Sigmoid colon (tissue), 7 donors: ENCODE measurements at places on chromosomes 1 and 21. TPM values are rescaled to one million over a fixed set of nuclear protein-coding genes. Genes with fewer than 3 reads are reported as not detected.

Gene TNFRSF9
- total RNA-seq, result not detected

Gene TRAF5
- 31.8 TPM for total RNA-seq

Gene SPRR2B
- not detected for total RNA-seq

Gene USP48
- total RNA-seq, result 77.0 TPM

Gene LRRC3
- total RNA-seq, result 3.9 TPM

Gene JAK1
- total RNA-seq, result 109 TPM

Gene NFIA
- 88.7 TPM for total RNA-seq

DNA sequence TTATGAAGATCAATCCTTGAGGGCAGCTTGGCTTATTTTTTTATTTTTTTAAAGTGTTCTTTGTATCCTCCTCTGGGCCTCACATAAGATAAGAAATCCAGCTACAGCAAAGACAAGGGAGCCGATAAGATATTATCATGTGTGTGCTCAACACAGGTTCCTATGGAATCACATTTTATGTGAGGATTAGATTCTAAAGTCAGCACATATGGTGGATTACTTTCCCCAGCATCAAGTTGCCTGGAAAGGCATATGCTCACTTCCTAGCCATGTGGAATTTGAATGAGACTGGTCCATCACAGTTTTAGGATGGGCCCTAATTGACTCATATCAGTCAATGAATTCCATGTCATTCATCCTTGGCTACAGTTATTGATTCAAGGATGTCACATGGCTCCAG is 456.9 kb upstream of the LRRC7 start:
- DNase-seq, result no peak

DNA sequence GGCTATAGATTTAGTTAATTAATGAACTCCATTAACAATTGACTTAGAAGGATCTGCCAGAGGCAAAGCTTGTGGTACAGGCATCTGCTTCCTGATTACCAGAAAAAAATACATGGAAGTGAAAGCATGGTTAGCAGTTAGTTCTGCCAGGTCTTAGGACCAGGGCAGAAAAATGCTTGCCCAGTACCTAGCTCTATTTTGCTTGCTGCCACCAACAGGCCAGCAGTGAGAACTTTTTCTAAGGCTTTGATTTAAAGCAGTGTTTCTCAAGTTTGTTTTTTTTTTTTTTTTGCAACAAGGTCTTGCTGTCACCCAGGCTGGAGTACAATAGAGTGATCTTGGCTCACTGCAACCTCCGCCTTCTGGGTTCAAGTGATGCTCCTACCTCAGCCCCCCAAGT is 16.4 kb upstream of the MTF1 start:
- no peak for DNase-seq

GRCh38 chr1:165877940-165878556 is 50.6 kb downstream of the UCK2 start:
- DNase-seq, result no peak

- no peak for DNase-seq
Observed at GRCh38 chr1:212368073-212368484, 46.6 kb downstream of the PACC1 start.

DNA sequence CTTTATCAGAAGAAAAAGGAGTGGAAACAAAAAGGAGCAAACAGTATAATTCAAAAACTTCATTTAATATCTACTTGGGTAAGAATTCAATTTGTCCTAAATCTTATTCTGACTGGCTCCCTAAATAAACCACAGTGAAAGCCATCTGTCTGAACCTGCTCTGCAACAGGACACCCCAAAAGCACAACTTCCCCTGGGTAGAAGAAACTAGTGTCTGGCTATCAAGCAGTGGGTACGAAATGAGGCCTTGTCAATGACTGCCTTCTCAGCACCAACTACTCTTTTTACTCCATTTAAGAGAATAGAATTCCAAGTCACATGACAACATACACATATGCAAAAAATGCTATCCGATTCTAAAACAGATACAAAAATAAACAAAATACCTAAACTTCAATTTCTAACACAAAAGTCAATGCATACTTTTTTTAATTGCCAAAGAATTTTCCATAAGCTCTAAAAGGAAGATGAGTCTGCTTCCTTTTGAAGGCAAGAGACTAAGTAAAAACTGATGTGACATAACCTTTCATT is 206.8 kb downstream of the SLC45A1 start:
- DNase-seq, result no peak

DNA sequence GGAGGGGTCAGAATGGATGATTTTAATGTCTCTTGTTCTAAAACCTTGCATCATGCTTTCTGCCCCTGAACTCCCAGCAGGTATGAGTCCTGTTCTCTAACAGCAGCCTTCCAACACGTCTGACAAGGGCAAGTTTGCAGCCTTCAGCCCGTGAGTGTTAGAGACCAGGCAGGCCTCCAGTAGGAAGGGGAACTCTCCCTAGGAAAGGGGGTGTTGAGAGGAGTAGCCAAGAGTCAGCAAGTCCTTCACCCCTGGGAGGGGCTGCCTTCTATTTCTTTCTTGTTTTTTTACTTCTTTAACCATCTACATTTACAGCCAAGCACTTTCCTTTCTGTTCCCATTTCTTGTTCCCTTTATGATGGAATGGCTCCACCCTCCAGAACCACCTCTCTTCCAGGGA is 14.2 kb downstream of the BATF3 start:
- no peak for DNase-seq

DNA sequence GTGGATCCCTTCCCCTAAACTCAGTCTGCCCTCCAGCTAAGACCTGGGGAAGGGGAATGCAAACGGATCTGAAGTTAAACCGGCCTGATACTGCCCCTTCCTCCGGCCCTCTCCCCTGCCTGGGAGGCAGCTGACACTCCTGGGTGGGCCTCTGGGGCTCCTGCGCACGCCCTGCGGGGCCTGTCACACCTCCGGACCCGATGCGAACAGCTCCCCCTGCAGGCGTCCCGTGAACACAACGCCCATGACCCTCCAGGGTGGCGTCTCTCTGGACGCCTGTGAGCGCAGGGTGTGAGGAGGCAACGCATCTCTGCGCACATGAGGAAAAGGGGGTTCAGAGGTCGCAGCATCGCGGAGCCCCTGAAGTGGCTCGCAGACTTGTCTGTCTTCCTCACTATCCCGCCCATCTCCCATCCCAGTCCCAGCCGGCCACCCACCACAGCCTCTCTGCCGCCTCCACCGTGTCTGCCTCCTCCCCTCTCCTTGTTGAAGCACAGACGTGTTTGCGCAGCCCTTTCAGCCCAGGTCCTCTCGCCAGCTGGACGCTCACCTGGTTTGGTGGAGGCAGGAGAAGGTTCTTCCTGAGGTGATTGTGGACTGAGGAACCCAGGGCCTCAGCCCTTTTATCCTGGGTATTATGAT is 421 bp upstream of the LCE3A start:
- no peak for DNase-seq

DNA sequence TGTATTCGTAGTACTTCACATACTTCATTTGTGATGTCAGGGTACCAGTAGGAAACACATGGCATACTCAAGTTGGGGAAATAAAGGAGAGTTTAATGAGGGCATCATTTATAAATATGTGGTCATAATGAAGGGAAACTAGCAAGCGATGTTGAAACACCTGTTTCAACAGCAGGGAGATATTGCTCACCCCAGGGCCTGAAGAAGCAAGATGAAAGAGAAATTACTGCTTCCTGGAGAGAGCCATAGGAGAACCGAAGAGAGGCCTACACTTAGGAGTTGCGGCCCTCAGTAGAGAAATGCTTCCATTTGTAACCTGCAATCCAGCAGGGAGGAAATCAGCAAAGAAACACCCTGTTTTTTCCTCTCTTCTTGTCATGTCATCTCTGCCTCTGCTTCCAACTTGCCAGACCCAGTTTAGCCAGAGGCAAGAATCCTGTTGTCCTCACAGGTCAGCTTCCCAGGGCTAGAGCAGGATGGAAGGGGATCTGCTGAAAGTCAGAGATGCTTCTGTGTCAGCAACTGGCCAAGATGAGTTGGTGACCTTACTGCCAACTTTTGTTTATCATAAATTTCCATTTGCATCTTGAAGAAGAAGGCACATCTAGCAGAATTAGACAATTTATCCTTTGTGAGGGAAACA is 67.6 kb upstream of the TSPAN2 start:
- no peak for DNase-seq

- DNase-seq, result no peak
Observed at GRCh38 chr1:119286587-119287181, 81.9 kb upstream of the HAO2 start.

GRCh38 chr1:243745356-243745755 is 104.7 kb downstream of the AKT3 start:
- DNase-seq, result no peak

DNA sequence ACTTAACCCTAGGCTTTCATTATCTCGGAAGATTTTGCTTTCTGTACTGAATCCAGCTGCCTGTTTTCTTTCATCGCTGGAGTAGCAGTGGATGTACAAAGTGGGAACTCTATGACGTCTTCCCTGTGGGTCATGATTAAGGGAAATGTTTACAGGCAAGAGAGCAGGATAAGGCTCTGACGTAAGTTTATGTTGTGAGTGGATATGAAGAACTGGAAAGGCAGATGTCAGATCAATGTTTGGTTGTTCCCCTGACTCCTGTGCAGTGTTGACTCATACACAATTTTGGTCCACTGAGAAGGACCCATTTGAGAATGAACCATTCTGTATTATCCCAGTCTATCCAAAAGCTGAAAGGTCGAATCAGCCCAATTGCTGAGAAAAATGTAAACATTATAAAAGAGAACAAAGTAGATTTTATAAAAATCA is 292.4 kb downstream of the GRIK1 start:
- DNase-seq, result no peak

- DNase-seq, result no peak
Observed at GRCh38 chr1:16144325-16145029, 11.4 kb downstream of the EPHA2 start.

GRCh38 chr1:104874044-104874443 is 1124.3 kb downstream of the AMY1C start:
- DNase-seq, result no peak

DNA sequence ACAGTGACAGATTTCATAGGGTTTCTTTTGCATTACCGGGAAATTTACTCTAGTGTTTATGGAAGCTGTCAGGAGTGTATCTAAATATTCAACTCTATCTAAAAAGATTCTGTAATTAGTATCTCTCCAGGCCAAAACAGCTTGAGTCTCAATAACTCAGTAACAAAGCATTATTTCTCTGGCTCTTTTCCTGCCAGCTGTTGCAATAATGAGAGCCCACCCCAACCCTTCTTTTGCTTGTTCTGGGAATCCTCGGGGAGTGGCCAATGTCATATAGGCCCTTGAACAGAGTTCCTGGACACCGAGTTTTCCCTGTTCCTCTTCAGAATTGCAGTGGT is 120.1 kb upstream of the SGIP1 start:
- no peak for DNase-seq

GRCh38 chr1:153919876-153920852 is 2.6 kb downstream of the GATAD2B start:
- no peak for DNase-seq

DNA sequence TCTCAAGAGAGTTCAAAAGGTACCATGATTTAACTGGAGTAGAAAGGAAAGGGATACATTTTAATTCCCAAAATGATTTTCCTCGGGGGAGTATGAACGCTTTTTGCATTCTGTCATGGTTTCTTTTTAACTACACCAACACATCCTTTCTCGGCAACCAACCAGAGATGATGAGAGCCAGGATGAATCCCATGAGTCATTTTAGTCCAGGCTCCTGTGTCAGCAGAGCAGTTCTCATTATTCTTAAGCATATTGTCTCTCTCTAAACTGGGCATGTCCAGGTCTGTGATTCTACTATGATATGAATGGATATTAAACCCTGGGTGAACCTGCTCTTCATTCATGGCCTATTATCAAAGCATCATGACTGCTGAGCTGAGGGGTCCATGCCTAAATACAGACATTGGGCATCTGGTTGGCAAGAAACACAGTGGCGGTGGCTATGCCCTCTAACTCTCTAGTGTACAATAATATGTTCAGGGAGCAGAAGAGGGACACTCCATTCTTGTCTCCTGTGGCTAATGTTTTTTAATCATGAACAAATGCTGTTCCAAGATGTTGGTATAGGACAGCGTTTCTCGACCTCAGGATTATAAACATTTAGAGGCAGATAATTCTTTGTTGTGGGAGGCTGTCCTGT is 124.3 kb upstream of the ESRRG start:
- DNase-seq, result no peak

DNA sequence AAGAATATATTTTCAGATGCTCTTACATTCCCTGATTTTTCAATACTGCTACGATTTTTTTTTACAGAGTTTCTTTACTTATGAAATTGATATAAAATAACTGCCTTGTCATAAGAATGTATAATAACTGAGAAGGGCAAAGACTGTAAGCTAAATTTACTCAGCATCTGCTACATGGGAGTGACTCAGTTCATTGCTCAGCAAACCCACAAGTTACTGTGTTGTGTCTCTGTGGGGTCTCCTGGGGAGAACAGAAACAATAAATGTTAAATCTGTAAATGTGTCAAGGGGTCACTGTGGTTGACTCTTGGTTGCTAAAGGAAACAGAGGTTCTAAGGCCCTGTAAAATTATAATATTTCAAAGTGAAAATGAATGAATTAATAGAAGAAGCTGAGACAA is 210.3 kb upstream of the CACYBP start:
- DNase-seq, result no peak

DNA sequence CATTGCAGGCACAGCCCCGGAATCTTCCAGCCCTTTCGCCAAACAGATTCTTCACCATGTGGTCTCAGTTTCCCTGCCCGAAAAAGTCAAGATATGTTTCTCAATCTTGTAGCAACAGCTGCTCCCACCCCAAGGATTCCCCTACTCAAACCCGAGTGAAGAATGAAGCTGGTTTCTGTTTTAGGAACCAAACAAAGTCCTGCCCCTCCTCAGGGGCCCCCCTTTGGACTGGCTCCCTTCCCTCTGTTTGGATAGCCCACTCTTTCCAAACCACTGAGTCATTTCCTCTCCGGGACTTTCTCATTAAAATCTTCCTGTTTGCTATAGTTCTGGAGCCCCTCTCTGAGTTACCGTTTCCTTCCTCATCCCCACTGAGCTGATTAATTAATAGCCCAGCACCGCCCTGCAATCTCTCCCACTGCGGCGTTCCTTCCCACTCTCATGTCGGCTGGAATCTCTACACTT is 100.9 kb downstream of the TSEN15 start:
- DNase-seq, result no peak

- DNase-seq, result no peak
Observed at GRCh38 chr21:42640486-42640885, 12.9 kb upstream of the PDE9A start.

DNA sequence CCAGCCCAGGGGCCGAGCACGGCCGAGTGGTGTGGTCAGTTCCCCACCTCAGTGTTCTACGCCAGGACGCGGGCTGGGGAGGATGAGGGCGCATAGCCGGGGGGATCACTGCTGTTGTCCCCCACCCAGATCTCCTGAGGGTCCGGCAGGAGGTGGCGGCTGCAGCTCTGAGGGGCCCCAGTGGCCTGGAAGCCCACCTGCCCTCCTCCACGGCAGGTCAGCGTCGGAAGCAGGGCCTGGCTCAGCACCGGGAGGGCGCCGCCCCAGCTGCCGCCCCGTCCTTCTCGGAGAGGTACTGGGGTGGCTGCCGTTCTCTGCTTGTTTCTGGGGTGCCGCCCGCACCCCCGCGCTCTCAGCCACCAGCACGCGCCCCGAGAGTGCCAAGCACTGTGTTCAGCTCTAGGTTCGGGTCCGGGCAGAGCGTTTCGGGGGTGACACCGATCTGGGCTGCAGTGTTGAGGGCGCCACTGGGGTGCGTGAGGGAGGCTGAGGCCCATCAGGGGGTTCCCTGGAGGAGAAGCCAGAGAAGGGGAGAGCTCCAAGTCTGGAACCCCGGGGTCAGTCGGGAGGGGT is 17.4 kb downstream of the SAMD11 start:
- no peak for DNase-seq
